ENCODE measurements at places on chromosomes 16 and 17. TPM values are rescaled to one million over a fixed set of nuclear protein-coding genes. Genes with fewer than 3 reads are reported as not detected.

KCNJ2 gene
- total RNA-seq = 0.47 TPM

ATP1B2 gene
- 14.3 TPM for total RNA-seq

BAIAP3 gene
- 3.4 TPM for total RNA-seq

BEAN1 gene
- total RNA-seq = 1.5 TPM

EFNB3 gene
- total RNA-seq = 25.3 TPM

ADAMTS18 gene
- total RNA-seq = 0.12 TPM

STH gene
- not detected for total RNA-seq

GTF3C1 gene
- total RNA-seq = 123 TPM

ACSM3 gene
- total RNA-seq = 0.48 TPM

CMTM1 gene
- total RNA-seq = 18.4 TPM

ZG16 gene
- not detected for total RNA-seq

MYL11 gene
- not detected for total RNA-seq

- DNase-seq = no peak
These were observed 7.2 kb upstream of the TBKBP1 start for GRCh38 chr17:47686664-47687327.

DNA sequence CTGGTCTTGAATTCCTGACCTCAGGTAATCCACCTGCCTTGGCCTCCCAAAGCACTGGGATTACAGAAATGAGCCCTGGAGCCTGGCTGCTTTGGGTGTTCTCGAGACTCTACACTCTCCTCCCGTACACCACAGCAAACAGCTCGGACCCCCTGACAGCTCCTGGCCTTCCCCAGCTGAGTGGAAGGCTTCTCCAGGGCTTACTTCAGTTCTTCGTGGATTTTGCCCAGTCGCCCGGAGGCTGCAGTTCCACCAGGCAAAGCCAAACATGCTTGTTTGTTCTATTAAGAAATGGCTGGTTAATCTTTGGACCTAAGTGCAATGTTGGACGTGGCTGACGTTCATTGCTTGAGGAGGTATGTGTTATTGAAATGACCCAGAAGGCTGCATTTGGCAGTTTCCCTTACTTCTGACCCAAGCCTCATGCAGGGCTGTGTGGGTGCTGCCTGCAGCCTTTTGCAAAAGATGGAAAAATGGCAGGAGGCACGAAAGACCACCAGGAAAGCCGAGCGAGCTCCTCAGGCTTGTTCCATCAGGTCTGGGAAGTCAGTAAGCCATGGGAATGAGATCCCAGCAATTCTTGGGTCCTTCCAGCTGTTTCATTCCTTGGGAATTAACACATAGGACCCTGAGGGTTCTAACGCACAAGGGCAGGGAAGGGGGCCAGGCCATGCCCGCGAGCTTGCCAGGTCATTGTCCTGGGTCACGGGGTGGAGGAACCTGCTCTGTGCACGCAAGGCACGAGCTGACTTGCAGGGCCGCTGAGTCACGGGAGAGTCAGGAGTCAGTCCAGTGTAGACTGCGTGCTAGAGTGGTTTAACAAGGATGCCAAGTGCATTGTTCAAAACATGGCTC lies 23.9 kb upstream of the KLHDC4 start:
- DNase-seq = no peak

GRCh38 chr17:68298601-68299000 lies 7.3 kb downstream of the ARSG start:
- DNase-seq = no peak

DNA sequence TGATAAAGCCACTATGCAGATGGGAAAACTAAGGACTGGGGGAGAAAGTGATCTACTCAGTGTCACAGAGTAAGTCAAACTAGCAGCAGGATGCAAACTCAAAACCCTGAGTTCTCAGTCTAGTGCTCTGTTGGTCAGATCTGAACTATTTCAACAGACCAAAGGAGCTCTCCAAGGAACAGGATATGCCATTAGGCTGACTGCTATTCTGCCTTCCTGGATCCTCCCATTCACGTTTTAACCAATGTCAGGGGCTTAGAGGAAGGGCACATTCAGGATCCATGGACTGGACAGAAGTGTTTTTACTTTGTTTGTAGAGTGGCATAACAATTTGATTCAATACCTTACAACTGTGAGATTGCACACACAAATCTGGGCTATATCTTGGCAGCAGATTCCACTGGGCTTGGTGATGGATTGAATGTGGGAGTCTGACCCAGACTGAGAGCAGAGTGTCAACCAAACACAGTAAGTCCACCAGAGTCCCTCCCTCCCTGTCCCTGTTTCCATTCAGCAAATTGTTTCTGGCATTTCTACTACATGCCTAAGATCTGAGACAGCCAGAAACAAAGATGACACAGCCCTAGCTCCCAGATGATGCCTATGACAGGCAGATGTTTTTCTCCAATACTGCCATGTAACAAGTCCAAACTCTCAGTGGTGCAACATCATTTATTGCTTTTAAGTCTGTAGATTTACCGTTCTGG lies 337.8 kb upstream of the CDH5 start:
- no peak for DNase-seq

GRCh38 chr16:59886021-59886420 lies 1151.9 kb upstream of the GOT2 start:
- no peak for DNase-seq

- no peak for DNase-seq
These were observed 4.2 kb upstream of the AATF start for GRCh38 chr17:36944553-36944952.

GRCh38 chr17:45290269-45290765 lies 26.5 kb downstream of the MAP3K14 start:
- no peak for DNase-seq

- DNase-seq = no peak
These were observed 67.1 kb downstream of the MGAT5B start for GRCh38 chr17:76935331-76935730.

GRCh38 chr16:86026171-86026910 lies 127.4 kb downstream of the IRF8 start:
- DNase-seq = no peak

DNA sequence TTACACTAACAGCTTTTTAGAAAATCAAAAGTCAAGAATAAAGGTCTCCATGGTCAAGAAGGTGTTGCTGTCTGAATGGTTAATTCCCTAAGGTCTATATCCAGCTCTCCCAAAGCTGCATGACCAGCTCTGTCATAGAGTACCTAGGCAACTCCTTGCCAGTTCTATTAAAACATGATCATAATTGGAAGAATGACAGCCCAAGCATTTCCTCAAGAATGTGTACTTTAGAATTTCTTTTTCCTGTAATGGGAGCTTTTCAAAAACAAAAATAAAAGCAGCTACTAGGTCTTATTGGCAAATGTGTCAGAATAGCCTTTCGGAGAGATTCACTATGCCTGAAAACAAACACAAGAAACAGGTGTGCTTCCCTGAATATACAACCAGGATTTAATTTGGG lies 7.9 kb downstream of the SPOP start:
- no peak for DNase-seq

DNA sequence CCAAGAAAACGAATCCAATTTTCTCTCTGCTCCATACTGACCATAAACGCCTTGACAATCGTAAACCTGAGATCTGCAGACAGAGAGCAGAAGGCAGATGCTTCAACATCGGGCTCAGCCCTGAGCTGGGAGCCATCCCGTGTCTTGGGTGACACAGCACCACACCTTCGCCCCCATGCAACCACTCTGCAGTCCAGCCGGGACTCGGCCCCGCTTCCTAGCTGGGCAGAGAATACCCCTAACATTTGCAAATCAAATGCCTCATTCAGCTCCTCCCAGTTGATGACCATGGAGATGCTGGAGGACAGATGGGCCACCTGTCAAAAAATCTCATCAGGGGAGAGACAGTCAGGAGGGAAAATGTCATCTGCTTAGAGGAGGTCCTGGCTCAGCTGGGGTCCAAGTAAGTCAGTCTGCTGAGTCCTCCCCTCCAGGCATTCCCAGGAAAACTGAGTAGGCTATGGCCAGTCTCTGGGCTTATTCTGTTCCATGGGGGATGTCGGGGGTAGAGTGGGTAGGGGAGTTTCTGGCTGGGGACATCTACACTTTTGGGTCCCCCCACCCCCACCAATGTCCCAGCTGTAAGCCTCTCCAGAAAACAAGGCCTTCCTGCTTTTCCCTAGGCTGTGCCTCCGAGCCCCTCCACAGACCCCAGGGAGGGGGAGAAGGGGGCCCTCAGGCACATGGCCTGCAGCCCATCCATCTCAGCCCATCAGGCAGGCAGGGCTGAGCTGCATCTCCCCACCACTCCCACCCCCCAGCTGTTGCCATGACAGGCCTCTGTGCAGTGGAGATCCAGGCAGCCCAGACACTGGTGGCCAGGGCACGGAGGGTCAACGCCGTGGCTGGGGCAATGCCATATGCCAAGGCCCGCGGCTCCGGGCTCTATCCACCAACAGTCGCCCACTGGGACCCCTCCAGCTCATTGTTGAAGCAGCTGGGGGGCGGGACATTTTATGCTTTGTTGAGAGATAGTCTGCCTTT lies 158.6 kb downstream of the AXIN2 start:
- DNase-seq = peak; percentile 7

DNA sequence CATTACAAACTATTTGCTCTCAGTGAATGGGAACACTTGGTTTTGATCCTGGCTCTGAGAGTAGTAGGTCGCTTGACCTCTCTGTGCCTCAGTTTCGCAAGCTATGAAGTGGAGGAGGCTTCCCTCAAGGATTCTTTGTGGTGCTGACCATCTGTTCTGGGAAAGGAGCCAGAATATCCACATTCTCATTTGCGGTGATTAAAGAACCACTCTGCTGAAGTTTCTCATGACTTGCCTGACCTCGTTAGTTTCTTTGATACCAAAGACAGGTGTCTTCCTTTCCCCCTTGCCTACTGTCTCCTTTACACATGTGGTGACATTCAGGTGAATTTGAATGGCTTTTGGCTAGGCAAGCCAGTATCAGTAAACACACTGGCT lies 116.0 kb downstream of the SNX29 start:
- DNase-seq = no peak

DNA sequence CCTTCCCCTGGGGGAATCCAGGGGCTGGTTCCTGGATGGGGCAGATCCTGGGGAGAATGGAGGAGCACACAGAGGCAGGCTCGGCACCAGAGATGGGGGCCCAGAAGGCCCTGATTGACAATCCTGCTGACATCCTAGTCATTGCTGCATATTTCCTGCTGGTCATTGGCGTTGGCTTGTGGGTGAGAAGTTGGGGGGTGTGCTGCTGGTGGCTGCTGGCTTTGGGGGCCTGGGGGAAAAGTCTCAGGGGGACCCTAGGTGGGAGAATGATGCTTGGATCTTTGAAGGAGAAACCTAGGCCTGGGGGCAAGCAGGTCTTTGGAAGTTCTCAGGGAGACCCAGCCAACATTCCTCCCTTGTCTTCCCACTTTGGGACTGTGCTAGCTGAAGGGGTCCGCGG lies at the start of gene SLC5A2:
TSS of gene SLC5A2 (plus strand) at position 43 of the 400 bp plus-strand sequence. CDS start at position 57, 14 bp downstream.
- DNase-seq = no peak

DNA sequence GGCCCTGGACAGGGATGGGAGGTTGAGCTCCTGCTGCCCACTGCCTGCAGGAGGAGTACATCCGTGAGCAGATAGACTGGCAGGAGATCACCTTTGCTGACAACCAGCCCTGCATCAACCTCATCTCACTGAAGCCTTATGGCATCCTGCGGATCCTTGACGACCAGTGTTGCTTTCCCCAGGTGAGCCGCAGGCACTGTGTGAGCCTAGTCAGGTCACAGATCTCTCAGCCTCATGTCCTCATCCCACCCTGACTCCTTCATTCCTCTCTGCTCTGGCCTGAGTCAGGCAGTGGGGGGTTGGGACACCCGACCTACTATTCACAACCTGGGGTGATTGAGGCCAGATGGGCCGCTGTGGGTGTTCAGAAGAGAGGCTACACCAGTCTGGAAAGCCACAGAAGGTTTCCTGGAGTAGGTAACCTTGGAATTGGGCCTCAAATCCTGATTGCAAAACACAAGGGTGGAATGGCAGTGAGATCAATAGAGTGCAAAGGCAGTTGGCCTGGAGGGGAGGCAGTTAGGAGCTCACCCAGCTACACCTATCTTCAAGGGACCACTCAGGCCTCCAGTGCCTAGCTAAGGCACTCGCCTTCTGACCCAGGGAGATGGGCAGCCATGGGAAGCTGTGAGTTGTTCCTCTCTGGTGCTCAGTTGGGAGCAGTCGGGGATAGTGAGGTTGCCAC lies 29.7 kb downstream of the MYO15A start:
- DNase-seq = no peak

GRCh38 chr17:41528959-41529353 lies 848 bp upstream of the KRT19 start:
- DNase-seq = no peak

DNA sequence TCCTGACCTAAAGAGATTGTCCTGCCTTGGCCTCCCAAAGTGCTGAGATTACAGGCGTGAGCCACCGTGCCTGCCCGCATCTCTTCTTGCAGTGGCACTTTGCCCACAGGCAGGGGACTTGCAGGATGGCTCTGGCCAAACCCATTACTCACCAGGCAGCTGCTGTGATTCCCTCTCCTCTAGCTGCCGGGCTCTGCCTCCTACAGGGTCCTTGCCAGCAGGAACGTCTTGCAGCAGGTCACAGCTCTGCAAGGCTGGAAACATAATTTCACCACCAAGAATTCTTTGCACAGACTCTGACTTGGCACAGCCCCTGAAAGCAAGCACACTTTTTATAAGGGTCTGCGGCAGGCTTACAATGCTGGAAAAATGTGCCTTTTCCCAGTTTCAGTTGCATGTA lies 20.3 kb downstream of the COX4I1 start:
- no peak for DNase-seq

GRCh38 chr17:75361344-75361743 lies 44.1 kb downstream of the GRB2 start:
- DNase-seq = no peak

GRCh38 chr17:9571201-9571600 lies 4.4 kb downstream of the STX8 start:
- no peak for DNase-seq

Data from neural crest cell (in vitro differentiated cells).